ENCODE measurements at places on chromosomes 4 and X. TPM values are rescaled to one million over a fixed set of nuclear protein-coding genes. Genes with fewer than 3 reads are reported as not detected.

GRCh38 chr4:44231006-44231405, 217.6 kb downstream of the KCTD8 start:
- H3K4me3 ChIP-seq: no peak overlapping the region
- H3K27me3 ChIP-seq: no peaks in the 10 kb centered on the region
- DNase-seq: no peak
- no peak overlapping the region for H3K27ac ChIP-seq

DNA sequence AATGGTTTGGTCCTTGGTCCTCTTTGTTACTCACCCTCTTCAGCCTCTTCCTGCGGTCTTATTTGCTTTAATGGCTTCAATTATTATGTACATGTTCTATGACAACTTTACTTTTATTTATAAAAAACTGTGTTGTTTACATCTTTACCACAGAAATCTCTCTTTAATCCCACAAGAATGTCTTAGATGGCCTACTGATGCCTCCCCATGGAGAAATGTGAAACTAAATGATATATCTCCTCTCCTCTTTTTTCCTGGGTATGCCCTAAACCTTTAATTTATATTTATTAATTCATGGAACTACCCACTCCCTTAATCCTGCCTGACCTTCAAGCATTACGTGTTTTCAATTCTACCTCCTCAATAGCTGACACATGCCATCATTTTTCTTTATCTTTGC, 573.2 kb downstream of the CENPC start:
- H3K36me3 ChIP-seq: no peaks in the 10 kb centered on the region
- H3K4me3 ChIP-seq: no peak overlapping the region
- DNase-seq: no peak
- no peaks in the 10 kb centered on the region for H3K27me3 ChIP-seq
- H3K4me1 ChIP-seq: no peaks in the 10 kb centered on the region

- H3K4me1 ChIP-seq: no peaks in the 10 kb centered on the region
- no peak for DNase-seq
- H3K36me3 ChIP-seq: no peaks in the 10 kb centered on the region
- no peak overlapping the region for H3K4me3 ChIP-seq
- no peaks in the 10 kb centered on the region for H3K27me3 ChIP-seq
Measured at GRCh38 chr4:164591666-164592065, 162.3 kb upstream of the SMIM31 start.

The CFAP99 gene
- total RNA-seq: 0.07 TPM

GRCh38 chr4:69848028-69848427, 11.9 kb downstream of the SULT1E1 start:
- H3K36me3 ChIP-seq: no peaks in the 10 kb centered on the region
- H3K4me1 ChIP-seq: no peaks in the 10 kb centered on the region
- no peak overlapping the region for H3K4me3 ChIP-seq
- H3K27ac ChIP-seq: no peak overlapping the region
- H3K27me3 ChIP-seq: no peaks in the 10 kb centered on the region

The USP46 gene
- total RNA-seq: 15.6 TPM

- no peaks in the 10 kb centered on the region for H3K4me1 ChIP-seq
- H3K4me3 ChIP-seq: no peak overlapping the region
- no peak for DNase-seq
- H3K27ac ChIP-seq: no peak overlapping the region
Measured at GRCh38 chr4:125838924-125839323, 524.2 kb downstream of the FAT4 start.

DNA sequence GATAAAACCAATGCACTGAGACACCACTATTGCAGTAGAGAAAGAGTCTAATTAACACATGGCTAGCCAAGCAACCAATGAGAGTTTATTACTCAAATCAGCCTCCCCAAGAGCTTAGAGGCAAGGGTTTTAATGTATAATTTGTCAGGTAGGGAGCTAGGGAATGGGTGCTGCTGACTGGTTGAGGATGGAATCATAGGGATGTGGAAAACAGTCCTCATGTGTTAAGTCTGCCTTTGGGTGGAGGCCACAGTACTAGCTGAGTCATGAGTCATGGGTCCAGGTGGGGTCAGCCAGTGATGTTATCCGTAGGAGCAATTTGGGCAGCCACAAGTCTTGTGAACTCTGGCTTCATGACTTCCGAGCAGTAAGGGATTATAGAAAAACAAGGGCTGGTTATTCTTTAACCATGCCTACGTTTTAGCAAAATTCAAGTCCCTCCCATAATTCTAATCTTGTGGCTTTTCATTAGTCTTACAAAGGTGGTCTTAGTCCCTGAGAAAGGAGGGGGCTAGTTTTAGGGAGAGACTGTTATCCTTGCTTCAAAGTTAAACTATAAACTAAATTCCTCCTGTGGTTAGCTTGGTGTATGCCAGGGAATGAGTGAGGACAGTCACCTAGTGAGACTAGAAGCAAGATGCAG, 25.1 kb upstream of the PLAC8 start:
- no peak overlapping the region for H3K4me3 ChIP-seq
- DNase-seq: no peak
- H3K27ac ChIP-seq: no peak overlapping the region
- peaks cover 10% of the 10 kb centered on the region for H3K4me1 ChIP-seq
- H3K36me3 ChIP-seq: no peaks in the 10 kb centered on the region

DNA sequence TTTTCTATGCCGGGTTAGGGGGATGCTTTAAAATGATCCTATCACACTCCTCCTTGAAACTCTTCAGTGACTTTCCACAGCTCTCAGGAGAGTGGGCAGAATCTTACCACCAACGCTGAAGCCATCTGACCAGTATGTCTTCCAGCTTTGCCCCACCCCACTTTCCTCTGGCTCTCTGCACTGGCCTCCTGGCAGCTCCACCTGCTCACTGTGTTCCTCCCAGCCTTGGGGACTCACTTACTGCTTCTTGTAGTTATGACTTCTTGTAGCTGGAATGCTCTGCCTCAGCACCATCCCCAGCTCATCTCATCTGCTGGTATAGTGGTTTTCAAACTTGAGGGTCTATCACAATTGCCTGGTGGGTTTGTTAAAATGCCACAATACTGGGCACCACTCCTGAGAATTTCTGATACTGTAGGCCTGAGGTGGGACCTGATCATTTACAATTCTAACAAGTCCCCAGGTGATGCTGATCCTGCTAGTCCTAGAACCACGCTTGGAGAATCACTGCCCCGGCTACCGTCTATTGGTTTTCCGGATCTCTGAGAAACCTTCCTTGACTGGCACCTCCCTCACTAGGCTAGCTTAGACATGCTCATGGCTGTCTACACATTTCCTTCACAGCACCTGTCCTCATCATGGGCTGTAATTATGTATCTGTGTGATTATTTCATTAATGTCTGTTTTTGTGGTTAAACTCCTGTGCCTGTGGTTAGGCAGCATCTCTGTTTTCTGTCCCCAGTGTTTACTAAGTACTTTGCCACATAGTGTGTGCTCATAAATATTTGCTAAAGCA, 152.2 kb downstream of the MGST2 start:
- H3K27me3 ChIP-seq: no peaks in the 10 kb centered on the region
- H3K36me3 ChIP-seq: no peaks in the 10 kb centered on the region
- H3K4me1 ChIP-seq: no peaks in the 10 kb centered on the region
- DNase-seq: no peak
- no peak overlapping the region for H3K27ac ChIP-seq
- H3K4me3 ChIP-seq: no peak overlapping the region

GRCh38 chr4:85399270-85399669, 75.7 kb upstream of the ARHGAP24 start:
- H3K4me3 ChIP-seq: no peak overlapping the region
- no peaks in the 10 kb centered on the region for H3K4me1 ChIP-seq
- no peak overlapping the region for H3K27ac ChIP-seq
